Neural crest cell (in vitro differentiated cells): ENCODE measurements at places on chromosomes 6 and 20.

- no peak for DNase-seq
Measured at GRCh38 chr6:157280947-157281346, 42.4 kb downstream of the TMEM242 start.

DNA sequence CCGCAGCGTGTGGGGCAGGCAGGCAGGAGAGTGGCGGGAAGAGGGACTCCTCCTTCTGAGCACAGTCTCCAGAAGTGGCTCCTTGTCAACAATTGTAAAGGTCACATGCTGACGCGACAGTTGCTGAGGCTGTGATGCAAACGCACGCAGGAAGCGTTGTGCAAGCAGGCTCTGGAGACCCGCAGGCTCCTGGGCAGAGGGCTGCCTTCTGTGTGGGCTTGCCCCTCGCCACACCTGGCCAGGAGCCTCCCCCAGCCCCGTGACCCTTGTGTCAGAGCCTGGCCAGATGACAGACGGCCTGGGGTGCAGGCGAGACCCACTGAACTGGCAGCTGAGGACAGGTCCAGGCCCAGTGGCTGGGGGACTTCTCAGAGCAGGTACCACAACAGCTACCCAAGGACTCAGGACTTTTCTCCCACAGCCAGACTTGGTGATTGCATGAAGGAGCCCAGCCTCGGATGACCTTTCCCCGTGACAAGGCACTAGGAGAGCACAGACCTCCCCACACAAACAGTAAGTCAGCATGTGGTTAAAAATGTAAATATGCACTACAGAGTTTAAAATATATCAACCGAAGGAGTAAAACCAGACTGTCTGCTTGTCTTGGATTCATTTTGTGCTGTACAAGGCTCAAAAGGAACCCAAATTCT, 222.1 kb upstream of the RREB1 start:
- DNase-seq = no peak

GRCh38 chr6:134376785-134377184, 58.9 kb upstream of the SGK1 start:
- no peak for DNase-seq

- DNase-seq = no peak
Measured at GRCh38 chr6:96657344-96657743, 94.4 kb downstream of the FHL5 start.

DNA sequence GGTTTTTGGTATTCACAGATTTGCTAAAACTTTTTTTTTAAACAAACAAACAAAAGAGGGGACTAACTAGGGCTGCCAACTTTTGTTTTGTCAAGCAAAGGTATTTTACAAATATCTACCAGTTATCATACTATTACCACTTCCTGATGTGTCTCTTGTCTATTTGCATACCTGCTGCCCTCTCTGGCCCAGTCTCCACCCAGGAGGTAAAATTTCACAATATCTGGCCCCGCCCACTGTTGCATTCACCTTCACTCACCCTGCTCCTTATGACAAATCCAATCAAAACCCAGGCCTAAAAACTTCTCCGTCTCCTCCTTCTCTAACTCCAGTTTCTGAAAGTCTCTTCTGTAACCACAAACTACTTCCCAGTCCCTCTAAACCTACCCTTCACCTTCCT, 82.2 kb downstream of the TRERF1 start:
- no peak for DNase-seq

GRCh38 chr6:31016659-31017299, 6.5 kb downstream of the MUC22 start:
- no peak for DNase-seq

GRCh38 chr6:121032268-121033006, 301.8 kb downstream of the TBC1D32 start:
- DNase-seq = no peak
